ENCODE measurements at places on chromosomes 13 and 19. TPM values are rescaled to one million over a fixed set of nuclear protein-coding genes. Genes with fewer than 3 reads are reported as not detected.

Gene CRX
- total RNA-seq = not detected

Gene VSTM2B
- not detected for total RNA-seq

Gene ICAM1
- total RNA-seq = 7.5 TPM

Gene LIM2
- total RNA-seq = not detected

Gene PSG3
- total RNA-seq = not detected

Gene ZNF841
- 56.0 TPM for total RNA-seq

Gene ZNF490
- total RNA-seq = 11.8 TPM

Gene CLDND2
- 1.5 TPM for total RNA-seq

Gene NRTN
- total RNA-seq = 0.91 TPM

Gene RFPL4A
- total RNA-seq = not detected

Gene TTC9B
- not detected for total RNA-seq

Gene CALR3
- not detected for total RNA-seq

Gene FAM216B
- not detected for total RNA-seq

Gene COG6
- 37.2 TPM for total RNA-seq

Gene CLC
- 0.58 TPM for total RNA-seq

Gene BRCA2
- 3.2 TPM for total RNA-seq

Gene PSG2
- not detected for total RNA-seq

Gene ANKRD27
- total RNA-seq = 49.6 TPM

Gene GPR12
- total RNA-seq = not detected

All from CD4-positive, alpha-beta memory T cell (primary cell).